ENCODE measurements at places on chromosomes 1 and 21.

DNA sequence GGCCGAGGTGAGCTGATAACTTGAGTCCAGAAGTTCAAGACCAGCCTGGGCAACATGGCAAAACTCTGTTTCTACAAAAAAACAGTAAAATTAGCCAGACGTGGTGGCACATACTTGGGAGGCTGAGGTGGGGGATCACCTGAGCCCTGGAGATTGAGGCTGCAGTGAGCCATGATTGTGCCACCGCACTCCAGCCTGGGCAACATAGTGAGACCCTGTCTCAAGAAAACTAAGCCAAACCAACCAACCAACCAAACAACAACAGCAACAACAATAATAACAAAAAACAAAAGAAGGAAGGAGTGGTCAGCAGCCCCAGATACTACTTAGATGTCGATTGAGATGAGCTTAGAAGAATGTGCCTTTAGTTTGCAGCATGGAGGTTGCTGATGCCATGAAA is 47.7 kb downstream of the CENPF start:
- no peak for DNase-seq

DNA sequence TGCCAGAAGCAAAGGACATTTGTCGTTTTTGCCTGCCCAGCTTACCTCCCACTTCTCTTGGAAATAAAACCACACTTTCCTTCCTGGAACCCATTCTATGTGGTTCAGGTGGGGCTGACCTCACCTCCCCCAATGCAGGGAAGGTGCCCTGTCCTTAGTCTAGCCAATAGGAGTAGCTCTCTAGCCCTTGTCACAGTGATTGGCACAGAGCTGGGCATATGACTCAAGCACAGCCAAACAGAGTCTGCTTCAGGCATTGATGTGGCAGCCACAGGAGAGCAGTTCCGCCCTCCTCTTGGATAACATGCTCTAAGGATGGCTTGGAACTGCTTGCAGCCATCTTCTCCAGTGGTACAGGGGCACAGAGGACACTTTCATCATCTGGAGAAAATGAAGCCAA is 134.0 kb downstream of the LRIG2 start:
- no peak for DNase-seq

DNA sequence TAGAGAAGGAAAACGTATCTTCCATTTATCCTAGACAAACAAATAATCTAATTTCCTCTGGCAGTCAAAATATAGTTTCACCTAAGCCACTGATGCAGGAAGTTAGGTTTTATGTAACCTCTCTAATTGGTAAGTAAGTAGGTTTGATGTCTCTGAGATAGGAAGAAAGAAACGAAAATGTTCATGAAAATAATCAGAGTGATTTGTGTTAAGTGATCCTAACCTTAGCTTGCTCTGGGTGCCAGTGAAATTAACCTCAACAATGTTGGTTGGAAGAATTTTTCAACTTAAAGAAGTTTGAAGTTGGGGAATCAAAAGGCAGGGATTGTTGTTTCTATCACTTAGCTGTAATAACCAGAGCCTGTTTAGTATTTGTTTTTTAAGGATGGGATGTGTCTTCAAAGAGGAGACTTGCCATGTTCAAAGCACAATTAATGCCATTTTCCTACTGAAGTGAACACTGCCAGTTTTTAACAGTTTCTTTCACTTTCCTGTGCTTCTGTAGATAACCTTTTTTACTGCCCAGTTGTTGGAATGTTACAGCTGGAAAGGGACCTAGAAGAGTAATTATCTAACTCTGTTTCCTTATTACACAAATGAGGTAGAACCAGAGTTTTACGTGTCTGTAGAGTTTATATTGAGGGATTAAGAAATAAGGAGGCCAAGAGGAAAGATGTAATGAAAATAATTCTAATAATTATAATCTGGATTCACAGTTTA is 18.4 kb downstream of the HIPK1 start:
- no peak for DNase-seq

GRCh38 chr21:17585875-17586450 is 26.7 kb downstream of the BTG3 start:
- DNase-seq, result no peak

DNA sequence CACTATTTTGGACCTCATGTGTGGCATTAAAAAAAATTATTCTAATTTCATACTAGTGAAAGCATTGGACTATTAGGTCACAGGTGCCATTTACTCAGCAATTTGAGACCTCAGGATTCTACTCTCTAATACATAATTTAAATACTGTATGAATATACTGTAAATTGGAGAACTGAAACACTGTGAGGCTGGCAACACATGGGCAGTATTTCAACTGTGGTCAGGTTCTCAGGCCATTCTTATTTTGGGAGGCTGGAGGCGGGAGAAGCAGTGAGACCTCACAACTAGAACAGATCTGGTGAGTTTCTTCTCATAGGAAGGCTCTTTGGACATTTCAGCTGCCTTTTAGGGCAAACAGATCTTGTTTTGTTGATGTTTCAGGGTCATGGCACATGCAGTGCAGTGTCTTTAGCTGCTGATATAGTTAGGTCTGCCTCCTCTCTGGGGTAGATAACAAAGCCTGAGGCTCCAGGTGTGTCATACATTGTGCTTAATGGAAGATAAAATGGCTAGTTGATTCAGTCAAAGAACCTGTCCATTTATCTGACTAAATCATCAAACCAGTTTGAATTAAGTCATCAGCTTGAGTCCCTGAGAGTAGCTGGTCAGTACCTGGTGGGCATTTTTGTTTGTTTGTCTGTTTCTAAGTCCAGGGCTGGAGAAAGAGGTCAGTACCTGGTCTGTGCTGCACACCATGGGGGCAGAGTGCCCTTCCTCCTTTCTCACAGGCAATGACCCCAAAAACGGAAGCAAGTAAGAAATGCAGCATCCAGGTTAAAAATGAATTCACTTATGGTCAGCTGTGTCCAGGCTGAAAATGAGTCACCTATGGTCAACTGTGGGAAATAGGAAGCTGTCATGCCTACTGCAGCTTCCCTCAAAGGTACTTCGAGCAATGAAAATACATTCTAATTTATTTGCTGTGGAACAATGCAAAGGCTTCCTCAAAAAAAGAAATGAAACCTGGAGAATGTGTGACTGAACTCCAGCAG is 216.2 kb downstream of the SDCCAG8 start:
- DNase-seq, result no peak

DNA sequence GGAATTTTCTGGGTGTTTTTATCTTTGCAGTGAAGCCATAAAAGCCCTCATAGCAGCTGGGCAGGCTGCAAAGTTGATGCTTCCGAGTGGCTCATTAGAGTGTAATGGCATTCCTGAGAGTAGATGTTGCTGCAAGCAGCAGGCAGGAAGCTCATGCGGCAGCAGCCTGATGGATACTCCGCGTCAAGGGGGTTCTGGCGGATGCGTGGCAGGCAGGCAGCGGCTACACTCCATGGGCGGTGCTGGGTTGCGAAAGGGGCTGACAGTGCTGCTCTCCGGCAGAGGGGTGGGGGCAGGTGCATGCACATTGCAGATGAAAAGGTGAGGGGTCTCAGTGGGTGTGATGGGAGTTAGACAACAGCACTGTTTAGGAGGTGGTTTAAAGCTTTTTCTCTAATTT is 93.2 kb upstream of the AJAP1 start:
- no peak for DNase-seq

DNA sequence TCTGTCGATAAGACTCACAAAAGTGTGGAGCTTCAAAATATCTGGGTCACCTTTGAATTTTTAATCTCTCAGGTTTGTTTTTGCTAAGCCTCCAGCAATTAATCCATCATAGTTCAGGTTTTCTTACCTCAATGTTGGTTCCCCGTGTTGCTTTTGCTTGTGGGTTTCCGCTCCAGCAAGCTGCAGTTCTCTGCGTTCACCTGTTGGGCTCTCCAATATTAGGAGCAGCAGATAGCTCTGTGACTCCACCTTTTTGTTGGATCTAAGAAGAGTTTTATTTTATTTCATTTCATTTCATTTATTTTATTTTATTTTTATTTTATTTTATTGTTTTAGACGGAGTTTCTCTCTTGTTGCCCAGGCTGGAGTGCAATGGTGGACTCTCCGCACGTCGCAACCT is 335.5 kb downstream of the COL11A1 start:
- no peak for DNase-seq

DNA sequence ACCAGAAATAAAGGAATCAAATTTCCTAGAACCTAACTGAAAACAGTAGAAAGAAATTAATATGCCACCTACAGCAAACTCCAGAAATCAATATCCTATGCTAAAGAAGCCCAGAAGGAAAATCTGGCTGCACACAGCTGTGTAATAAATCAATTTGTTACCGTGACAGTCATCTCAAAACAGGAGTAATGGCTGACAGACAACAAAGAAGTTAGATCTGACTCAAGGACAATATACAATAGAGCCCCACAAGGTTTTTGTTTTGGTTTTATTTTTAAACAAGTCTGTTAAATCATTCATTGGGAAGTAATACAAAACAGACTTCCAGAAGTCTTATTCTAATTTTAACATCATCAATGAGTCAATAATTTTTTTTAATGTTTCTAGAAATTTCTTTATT is 168.4 kb downstream of the RERE start:
- no peak for DNase-seq

- DNase-seq, result no peak
Measured at GRCh38 chr21:46357684-46358425, 33.9 kb downstream of the PCNT start.

GRCh38 chr1:59034925-59035324 is 251.1 kb upstream of the JUN start:
- no peak for DNase-seq

- DNase-seq, result peak; percentile 29
Measured at GRCh38 chr1:24725209-24725651, 20.0 kb upstream of the CLIC4 start.

GRCh38 chr1:28761189-28761588 is 24.4 kb downstream of the YTHDF2 start:
- no peak for DNase-seq
